ENCODE measurements at places on chromosomes 6 and 20.

- DNase-seq: no peak
Observed at GRCh38 chr20:47208534-47209174, 147.8 kb downstream of the ZMYND8 start.

- DNase-seq: no peak
Observed at GRCh38 chr6:11618533-11618932, 81.0 kb downstream of the TMEM170B start.

- no peak for DNase-seq
Observed at GRCh38 chr20:60591172-60591799, 633.1 kb downstream of the CDH26 start.

GRCh38 chr6:96899019-96899418, 1.3 kb upstream of the NDUFAF4 start:
- no peak for DNase-seq

DNA sequence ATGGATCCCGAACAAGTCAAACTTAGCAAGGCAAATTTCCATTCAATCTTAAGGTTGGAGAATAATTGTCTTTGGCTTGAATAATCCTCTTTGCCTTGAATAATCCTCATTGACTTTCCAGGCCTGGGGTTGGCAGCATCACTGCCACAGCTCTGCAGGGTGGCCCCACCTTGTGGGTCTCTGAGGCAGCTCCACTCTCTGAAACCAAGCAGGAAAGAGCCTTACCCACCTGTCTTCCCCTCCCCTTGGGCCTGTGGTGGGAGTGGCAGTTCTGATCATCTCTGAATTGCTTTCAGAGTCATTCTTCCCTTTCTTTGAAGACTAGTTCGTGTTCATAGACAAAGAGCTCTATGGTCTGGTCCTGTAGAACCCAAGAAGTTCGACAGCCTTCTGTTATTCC, 47.5 kb downstream of the KCNQ5 start:
- DNase-seq: no peak

GRCh38 chr6:74753883-74754600, 451.8 kb downstream of the COL12A1 start:
- no peak for DNase-seq

DNA sequence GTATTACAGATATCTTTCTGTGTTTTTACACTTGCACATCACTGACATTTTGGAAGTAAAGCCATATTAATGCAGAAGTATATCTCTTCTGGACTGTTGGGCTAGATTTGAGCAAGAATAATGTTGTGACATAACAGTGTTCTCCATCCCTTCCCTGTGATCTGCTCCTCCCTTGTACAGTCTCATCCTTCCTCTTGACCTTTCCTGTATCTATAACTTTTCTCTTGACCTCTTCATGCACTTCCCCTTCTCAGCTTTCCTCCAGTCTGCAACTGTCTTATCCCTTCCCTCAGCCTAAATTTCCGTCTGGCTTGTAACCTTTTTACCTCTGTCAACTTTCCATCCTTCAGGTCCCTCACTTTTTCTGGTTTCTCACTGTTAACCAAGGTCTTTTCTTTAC, 29.8 kb downstream of the NCOA3 start:
- DNase-seq: no peak

DNA sequence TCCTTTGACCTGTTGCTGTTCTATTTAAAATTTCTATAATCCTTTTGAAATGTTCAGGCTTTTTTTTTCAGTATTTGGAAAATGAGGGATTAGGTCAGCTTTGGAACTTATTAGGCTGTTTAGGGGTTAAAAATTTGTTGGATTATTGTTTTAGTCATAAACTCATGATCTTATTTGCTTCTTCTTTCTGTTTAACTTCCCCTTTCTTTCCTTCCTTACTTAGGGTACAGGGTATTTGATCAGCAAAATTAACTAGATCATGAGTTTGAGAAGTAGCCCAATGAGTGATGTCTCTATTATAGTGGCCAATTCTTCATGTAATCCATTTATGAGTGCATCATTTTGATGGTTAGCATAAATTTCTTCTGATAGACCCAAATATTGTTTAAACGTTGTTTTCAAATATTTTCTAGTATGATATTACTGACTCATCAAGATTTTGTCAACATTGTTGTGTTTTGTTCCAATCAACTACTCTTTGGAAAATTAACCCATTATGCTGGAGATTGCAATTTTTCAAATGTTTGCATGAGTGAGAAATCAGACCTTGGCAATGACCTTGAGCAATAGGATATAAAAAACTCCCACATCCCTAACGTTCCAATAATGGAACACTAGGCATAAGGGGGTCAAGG, 94.4 kb downstream of the OTOR start:
- DNase-seq: no peak

- no peak for DNase-seq
Observed at GRCh38 chr20:33833333-33833732, 22.2 kb downstream of the CHMP4B start.

GRCh38 chr6:28633445-28634215, 107.9 kb downstream of the GPX5 start:
- no peak for DNase-seq

DNA sequence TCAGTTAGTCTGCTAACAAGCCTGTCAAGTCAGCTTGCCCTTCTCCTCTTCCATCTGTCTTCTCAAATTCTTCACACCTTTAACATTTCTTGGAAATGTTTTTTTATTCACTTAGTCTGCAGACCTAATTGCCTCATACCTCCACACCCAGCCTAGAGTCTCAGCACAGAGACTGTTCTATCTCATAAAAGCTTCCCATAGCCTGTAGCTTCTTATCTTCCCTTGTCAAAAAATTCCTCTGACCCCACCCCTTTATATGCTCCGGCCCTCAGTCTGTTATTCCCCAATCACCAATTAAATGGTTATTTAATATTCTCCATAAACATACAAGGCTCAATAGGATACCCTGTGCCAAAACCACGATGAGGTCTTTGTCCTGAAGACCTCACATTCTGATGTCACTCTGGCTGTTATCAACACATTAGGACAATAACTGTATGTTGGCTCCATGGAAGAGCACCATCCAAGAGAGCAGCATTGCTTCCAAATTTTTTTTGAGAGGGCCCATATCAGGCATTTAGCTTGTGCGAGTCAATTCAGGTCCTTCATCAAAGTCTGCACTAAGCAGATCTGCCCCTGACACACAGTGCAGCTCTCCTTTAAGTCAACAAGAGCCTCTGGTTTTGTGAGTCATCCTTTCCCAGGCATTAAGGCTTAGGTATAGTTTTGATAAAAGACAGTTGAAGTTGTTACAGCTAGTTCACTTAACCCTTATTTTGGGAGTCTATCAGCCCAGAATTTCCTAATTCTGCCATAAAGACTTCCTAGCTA, 83.2 kb upstream of the TBX18 start:
- no peak for DNase-seq

DNA sequence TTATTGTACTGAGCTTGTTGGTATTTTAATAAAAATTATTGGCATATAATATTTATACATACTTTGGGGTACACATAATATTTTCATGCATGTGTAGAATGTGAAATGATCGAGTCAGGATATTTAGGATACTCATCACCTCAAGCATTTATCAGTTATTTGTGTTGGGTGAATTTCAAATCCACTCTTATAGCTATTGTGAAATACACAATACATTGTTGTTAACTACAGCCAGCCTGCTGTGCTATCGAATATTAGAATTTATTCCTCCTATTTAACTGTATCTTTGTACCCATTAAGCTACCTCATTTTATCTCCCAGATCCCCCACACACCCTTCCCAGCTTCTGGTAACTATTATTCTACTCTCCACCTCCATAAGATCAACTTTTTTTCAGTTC, 14.6 kb upstream of the MICB start:
- DNase-seq: no peak

DNA sequence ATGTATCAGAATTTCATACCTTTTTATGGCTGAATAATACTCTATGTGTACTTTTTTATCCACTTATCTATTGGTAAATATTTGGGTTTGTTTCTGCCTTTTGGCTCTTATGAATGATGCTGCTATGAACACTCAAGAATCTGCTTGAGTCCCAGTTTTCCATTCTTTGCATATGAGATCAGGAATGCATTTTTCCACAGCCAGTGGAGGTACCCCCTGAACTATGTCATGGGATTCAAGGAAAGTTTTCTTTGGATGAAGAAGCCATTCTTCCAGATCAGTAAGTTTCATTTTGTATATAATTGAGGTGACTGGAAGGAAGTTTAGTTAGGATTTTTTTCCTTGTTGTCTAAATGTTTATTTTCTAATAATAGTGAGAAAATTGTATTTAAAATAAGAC, 40.9 kb downstream of the NKX2-4 start:
- DNase-seq: no peak

GRCh38 chr20:33893314-33893713, 82.2 kb downstream of the CHMP4B start:
- no peak for DNase-seq

DNA sequence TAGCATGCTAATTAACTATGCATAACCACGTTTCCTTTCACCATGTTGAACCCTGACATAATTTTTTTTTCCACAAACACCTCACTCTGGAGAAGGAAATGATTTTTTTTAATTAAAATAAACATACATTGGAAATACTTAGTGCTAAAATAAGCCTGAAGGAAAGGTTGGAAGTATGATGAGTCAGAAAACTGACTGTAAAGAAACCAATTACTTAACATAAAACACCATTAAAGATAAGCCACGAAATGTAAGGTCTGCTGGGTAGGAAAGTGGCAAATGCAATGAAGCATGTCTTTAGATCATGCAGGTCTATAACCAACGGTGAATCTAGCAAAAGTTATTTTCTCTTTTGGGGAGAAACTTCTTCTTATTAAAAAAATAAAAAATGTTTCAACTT, 47.5 kb downstream of the OPRM1 start:
- no peak for DNase-seq

All from activated T-helper 9 cell treated with anti-CD3 and anti-CD28 coated beads, Interleukin-2, amount 50 U/mL, for 16 hours (primary cell).